Activated CD4-positive, alpha-beta T cell treated with anti-CD3 and anti-CD28 coated beads, Interleukin-2, amount 50 U/mL, for 1 hour (primary cell): ENCODE measurements at places on chromosomes 1 and 21.

DNA sequence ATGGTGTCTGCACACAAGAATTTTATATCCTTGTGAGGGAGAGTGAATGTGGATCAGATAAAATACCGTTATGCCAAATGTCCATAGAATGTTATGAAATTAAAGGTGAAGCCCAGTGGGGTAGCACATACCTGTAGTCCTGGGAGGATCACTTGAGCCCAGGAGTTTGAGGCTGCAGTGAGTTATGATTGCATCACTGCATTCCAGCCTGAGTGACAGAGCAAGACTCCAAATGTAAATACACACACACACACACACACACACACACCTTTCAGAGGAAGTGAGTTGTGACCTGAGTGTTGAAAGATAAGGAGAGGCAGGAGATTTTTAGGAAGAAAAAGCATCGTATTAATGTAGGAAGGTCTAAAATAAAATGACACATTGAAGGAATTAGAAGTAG lies 28.1 kb upstream of the ZYG11A start:
- DNase-seq, result no peak

- no peak for DNase-seq
These were observed 139.3 kb upstream of the EDN2 start for GRCh38 chr1:41623736-41624135.

- no peak for DNase-seq
These were observed 216.2 kb downstream of the SDCCAG8 start for GRCh38 chr1:243471754-243472745.

- no peak for DNase-seq
These were observed 14.0 kb downstream of the KDF1 start for GRCh38 chr1:26946270-26946669.
